ENCODE measurements at places on chromosomes 1 and 21.
A peak's percentile ranks its signal among the peaks of the same experiment; 100 is the strongest.

DNA sequence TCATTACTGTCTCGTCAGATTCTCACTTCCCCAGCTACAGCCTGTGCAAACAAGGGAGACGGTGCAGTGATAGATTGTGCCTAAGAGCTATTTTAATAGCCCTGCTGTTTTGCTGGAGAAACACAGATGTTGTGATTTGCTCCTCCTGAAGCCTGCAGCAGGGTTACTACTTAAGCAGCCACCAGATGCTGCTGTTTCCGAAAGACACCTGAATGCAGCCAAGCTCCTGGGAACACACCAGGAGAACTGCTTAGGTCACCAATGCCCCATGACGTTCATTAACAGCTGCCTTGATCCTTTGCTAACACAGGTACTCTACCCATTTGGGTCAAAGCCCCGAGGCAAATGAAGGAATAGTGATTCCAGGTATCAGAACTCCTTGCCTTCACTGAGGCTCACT, 411.8 kb upstream of the DAB1 start:
- DNase-seq, result no peak

- DNase-seq, result no peak
These were observed 115.8 kb downstream of the C1orf94 start for GRCh38 chr1:34292472-34292871.

- peak; percentile 69 for DNase-seq
These were observed 95.6 kb downstream of the RGS2 start for GRCh38 chr1:192904438-192904895.

DNA sequence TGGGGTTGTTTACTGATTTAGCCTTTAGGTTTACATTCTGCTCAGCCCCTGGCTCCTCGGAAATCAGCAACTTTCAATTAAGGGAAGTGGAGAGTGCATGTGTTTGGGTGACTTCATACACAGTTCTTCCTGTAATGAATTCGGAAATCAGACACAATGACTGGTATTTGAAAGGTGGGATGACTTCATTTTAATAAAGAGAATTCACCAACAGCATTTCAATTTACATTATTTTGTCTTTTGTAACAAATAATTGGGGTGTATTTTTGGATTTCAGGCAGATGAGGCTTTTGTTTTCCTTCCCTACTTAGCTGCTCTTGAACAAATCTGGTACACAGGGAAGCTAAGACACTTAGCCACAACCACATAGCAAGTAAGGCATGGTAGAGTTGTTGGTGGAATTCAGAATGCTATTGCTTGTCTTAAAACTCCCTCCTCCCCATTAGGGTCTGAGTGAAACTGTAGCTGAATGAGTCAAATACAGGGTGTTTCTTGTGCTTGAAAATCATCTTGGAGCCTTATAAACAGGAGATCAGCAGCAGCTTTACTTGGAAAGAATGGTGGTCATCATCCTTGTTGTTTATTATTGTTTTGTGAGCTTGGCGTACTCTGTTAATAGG, 917 bp downstream of the STX12 start:
- no peak for DNase-seq

GRCh38 chr1:95096218-95096841, 20.8 kb upstream of the TLCD4 start:
- DNase-seq, result no peak

DNA sequence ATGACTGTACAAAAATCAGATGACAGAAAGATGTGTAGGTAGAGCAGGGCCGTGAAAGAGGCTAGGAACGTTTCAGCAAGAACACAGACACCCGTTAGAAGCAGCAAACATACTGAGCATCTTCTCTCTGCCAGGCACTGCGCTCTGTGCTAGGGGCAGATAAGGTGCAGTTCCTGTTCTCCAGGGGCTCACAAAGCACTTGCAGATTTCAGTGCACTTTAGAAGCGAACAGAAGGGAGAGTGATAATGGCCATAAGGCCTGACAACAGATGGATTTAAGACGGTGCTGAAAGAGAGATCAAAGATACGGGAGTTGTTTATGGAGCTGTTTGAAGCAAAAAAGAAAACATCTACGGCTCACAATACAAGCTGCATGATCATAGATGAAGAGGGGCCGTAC, 200.3 kb upstream of the FOXD3 start:
- DNase-seq, result no peak

DNA sequence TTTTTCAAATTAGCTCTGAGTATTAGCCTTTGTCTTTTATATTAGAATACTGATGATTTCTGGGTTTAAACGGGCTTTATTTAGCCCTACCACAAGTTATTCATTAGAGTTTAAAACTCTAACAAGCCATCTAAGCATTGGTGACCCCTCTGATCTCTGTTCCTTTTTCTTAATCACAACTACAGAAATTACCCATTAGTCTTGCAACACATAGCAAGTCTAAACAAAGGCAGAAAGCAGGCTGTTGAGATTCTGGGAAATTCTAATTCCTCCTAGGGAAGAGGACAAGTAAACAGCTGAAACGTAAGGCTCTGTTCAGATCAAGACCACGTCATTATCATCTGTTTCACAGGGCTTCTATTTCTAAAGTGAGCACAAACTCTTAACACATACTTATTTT, 491.2 kb upstream of the ZRANB2 start:
- DNase-seq, result no peak

- DNase-seq, result no peak
These were observed 124.8 kb downstream of the TMEM53 start for GRCh38 chr1:44549510-44549909.

- no peak for DNase-seq
These were observed 17.6 kb downstream of the NFASC start for GRCh38 chr1:204888294-204888693.

Data from right atrium auricular region (tissue), 2 donors.